Stimulated activated CD4-positive, alpha-beta T cell treated with anti-CD3 and anti-CD28 coated beads, Interleukin-15, amount 100 ng/mL, for 1 hour (primary cell): ENCODE measurements at places on chromosomes 7 and 10.

DNA sequence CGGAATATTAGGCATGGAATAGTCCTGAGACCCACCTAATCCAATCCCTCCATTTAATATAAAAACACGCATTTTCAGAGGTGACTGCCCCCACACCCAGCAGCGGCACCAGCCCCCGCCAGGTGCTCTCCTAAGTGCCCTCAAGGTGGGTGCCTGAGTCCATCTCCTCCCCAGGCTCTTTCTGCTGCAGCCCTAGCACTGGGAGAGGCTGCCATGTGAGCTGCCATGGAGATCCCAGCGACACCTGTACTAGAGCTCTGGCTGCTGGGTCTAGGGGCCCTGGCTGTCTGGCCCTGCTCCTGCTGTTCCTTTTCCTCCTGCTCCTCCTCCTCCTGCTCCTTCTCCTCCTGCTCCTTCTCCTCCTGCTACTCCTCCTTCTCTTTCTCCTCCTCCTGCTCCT, 191.1 kb upstream of the BMPER start:
- no peak for DNase-seq

- DNase-seq: no peak
Measured at GRCh38 chr7:74253835-74254128, 417 bp downstream of the RFC2 start.

GRCh38 chr7:128497405-128497804, 20.9 kb downstream of the METTL2B start:
- DNase-seq: no peak

DNA sequence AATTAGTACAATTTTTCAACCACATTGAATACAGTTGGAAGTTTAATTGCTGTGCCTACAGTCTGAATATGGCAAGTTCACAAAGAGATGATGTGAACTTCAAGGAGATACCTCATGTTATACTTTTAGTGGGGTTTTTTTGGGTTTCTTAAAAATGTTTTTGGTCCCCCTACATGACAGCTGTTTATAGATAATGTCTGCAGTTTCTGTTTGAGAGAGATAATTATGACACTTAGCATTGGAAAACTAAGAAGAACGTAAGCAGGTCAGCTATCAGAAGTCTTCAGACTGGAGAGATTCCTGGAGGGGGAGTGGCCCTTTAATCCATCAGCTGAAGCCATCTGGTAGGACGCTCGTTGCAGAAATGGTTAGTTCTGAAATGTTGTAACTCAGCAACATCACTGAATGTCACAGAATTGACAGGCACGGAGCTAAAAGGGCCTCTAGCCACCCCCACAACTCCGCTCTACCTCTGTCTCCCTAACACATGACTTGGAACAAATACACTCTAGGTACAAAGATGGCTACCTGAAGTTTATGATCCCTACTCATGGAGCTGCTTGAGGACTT, 29.0 kb downstream of the TIMM23 start:
- DNase-seq: no peak

DNA sequence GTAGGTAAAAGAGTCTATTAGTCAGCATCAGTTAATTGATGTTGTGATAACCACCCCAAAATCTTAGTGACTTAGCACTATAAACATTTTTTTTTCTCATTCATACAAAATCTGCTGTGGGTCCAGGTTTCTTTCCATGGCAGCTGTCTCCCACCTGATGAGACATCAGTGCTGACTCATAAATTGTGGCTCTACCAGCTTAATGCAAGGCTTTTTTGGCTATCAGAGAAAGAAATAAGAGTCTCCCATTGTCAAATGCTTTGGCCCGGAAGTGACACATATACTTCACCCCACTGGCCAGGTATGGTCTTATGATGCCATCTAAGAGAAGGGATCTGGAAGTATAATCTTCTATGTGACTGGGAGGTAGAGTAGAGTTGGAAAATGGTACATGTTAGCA, 14.5 kb downstream of the DNAJB9 start:
- DNase-seq: no peak

DNA sequence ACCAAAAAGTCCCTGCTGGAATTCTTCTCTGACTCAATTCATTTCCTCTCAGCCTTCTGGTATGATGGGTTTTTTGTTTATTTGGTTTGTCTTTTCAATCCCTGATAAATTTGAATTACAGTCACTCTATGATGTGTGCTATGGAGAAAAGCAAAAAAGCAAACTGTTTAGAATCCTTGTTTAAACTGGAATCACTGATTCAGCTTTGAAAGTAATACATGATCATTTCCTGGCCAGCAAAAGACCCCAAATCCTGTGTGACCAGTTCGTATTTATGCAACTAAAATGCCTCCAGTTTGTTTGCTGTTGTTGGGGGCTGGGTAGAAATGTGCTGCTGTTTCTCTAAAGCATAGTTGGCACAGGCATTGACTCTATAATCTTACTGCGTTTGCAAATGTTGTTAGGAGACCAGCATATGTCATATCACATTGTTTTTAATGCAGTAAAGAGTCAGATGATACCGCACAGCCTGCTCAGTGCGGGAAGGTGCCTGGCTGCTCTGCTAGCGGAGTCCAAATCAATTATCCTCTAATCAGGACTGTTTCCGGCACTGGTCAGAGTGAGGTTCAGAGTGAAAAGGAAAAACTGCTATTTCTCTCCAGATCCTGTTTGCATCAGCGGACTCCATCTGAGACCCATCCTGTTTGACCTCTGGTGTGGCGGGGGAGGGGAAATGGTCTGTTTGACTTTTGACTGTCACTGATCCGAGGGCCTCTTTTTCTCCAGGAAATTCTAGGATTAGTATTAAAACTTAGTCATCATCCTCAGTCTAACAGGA, 40.6 kb upstream of the ADD3 start:
- DNase-seq: no peak

- no peak for DNase-seq
Measured at GRCh38 chr10:71216751-71217265, 4.4 kb downstream of the UNC5B start.

- no peak for DNase-seq
Measured at GRCh38 chr10:30973737-30974136, 57.9 kb downstream of the ZNF438 start.

DNA sequence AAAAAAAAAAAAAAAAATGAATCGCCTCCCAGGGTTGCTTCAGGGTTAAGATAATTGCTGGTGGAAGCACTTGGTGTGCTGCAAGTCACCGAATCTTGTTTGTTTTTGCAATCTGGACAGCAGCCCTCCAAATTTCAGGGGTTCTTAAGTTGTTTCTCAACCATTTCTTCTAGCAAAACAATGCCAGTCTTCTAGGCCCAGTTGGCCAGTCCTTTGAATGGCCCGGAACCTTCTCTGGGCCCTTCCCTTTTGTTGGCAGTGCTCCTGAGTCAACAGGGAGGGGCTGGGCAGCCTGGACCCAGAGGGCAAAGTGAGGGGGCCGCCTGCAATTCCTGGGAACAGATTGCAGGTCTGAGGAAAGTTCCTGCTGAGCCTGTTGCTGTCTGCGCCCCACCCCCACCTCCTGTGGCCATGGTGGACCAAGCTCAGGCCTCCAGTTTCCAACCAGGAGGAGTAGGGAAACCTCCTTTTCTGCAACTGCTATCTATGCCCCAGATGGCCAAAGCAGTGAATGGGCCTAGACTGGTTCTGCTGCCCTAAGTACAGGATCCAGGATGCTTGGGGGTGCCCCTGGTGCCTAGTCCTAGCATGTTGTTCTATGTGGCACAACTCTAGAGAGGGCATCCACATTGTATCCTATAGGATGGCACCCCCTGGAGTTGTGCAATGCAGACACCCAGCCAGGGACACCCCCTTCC, 31.4 kb upstream of the PDCD4 start:
- DNase-seq: no peak

- no peak for DNase-seq
Measured at GRCh38 chr10:7915923-7916536, 97.7 kb downstream of the TAF3 start.
